IMR-90 (cell line): ENCODE measurements at places on chromosomes 6 and 20.

DNA sequence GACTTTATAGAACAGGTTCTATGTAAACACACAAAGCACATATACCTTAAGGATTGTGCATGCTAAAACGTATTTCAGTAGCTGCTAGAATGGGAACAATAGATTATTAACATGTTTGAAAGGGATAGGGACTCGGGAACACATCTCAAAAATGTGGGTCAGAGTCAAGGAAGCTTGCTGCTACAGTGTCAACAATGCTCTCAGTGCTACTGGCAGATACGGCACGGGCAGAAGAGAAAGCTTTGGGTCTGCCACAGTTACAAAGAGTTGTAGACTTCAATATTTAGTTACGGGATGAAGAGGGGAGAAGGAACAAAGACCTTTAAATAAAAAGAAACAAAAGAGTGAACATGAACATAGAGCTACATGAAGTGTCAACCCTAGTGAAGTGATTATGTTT lies 170.5 kb downstream of the BACH2 start:
- no peaks in the 10 kb centered on the region for H3K36me3 ChIP-seq
- no peaks in the 10 kb centered on the region for H3K27me3 ChIP-seq

GRCh38 chr6:55531496-55531895 lies 47.5 kb downstream of the HMGCLL1 start:
- H3K4me3 ChIP-seq, result no peak overlapping the region
- DNase-seq, result no peak
- H3K36me3 ChIP-seq, result no peaks in the 10 kb centered on the region
- no peaks in the 10 kb centered on the region for H3K27me3 ChIP-seq

GRCh38 chr6:92582211-92582610 lies 837.1 kb downstream of the EPHA7 start:
- H3K27ac ChIP-seq, result no peak overlapping the region
- DNase-seq, result no peak
- 0 out of 2 replicates have a peak, but pooled peaks cover 2% of the 10 kb centered on the region for H3K4me1 ChIP-seq
- H3K4me3 ChIP-seq, result no peak overlapping the region
- no peaks in the 10 kb centered on the region for H3K36me3 ChIP-seq

DNA sequence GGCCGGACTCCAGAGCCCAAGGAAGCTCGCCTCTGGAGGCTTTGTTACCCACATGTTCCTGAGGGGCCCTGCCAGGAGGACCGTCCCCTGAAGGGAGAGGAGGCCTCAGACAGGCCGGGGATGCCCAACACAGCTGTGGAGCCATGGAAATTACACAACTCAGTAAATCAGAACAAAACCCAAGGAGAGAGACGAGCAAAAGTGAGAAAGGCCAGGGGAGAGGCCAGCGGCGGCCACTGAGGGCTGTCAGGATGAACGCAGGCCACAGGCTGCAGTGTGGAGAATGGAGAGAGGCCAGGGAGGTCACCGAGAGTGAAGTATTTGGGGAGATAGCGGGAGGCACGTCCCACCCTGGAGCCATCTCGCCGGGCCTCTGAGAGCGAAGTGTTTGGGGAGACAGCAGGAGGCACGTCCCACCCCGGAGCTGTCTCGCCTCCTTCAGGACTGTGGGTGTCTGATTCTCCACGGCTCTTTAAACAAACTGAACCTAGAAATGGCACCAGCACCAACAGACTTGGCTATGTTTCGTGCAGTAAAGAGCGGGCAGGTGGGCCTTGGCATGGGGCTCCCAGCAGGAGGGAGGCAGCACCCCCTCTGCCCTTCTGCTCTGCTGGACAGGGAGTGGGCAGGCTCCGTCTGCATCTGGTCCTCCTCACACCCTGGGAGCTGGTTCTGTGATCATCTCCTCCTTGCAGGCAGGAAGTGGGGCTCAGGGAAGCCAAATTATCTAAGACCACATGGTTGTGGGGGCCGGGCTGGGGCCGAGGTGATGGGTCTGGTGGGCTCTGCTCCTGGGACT lies 91.0 kb downstream of the YTHDF1 start:
- peaks cover 35% of the 10 kb centered on the region for H3K27me3 ChIP-seq
- H3K4me1 ChIP-seq, result no peaks in the 10 kb centered on the region
- H3K27ac ChIP-seq, result no peak overlapping the region
- no peak for DNase-seq
- H3K4me3 ChIP-seq, result no peak overlapping the region

DNA sequence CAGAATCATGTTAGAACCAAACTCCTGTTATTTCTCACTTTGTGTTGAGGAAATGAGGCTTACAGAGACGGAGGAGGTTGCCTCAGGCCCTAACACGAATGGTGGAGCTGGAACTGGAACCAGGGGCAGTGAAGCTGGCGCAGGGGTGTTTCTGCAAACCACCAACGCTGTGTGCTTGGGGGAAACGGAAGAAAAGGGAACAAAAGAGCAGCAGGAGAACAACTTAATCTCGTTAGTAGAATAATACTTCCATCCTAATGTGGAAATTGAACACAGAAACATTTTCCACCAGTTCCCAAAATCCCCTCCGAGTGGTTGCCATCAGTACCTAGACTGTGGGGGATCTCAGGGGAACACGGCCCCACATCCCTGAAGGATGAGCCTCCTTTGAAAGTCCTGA lies 103.4 kb upstream of the FRMD1 start:
- DNase-seq, result no peak
- H3K4me3 ChIP-seq, result no peak overlapping the region
- H3K27me3 ChIP-seq, result no peaks in the 10 kb centered on the region
